IPS-NIHi11 (cell line): ENCODE measurements at places on chromosomes 16 and 17.
A peak's percentile ranks its signal among the peaks of the same experiment; 100 is the strongest.

GRCh38 chr17:57801044-57801711 lies 48.7 kb downstream of the MRPS23 start:
- DNase-seq, result no peak

DNA sequence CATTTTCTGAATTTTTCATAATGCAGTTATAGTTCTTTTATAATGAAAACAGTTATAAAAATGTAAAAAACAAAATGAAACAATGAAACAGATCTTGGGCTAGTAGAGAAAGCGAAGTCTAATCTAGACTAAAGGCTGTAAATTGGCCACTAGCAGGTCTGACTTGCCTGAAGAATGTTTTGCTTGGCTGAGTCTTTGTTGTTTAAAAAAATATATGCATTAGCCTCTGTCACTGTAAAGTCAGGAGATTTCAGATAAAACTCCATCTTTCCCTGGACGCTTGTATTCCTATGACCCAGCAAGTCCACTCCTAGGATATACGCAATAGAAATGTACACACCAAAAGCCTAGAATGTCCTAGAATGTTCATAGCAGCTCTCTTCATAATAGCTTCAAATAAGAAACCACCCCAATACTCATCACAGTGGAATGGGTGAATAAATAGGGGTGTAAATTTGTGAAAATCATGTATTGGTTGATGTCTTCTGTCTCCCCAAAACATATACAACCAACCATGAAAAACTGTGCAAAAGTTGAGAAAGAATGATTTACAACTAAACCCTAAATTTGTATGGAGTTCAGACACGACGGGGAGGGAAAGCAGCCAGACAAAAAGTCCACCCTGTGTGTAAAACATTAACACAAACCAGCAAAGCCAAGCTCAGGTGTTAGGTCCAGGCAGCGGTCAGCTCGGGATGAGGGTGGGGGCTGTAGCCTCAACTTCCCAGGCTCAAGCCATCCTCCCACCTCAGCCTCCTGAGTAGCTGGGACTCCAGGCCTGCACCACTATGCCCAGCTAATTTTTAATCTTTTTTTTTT lies 37.7 kb upstream of the MEAK7 start:
- DNase-seq, result no peak

DNA sequence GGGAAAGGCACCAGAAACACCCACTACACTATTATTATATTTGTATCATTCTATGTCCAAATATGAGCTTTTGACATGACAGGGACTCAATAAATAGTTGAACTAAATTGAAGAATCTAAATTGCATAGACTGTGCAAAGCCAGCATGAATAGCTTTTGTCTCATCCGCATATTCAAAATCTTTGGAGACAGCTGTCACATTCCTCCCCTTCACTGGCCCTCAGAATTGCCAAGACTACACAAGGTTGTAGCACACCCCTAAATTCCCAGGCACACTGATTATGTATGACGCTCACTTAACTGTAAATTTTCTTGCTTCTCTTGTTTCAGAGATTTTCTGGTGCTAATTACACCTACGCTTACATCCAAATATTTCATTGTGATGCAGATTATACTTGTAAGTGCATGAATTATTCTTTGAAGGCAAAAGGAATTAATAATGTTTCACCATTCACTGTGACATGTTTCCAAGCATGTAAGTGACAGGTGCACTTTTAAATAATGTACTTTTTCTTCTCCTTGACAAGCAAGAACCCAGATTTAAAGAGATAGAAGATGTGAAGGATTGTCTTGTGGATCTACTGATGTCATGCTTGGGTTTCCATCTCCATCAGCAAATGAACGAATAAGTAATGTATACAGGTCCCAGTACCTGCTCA lies 47.5 kb downstream of the CA10 start:
- DNase-seq, result no peak

DNA sequence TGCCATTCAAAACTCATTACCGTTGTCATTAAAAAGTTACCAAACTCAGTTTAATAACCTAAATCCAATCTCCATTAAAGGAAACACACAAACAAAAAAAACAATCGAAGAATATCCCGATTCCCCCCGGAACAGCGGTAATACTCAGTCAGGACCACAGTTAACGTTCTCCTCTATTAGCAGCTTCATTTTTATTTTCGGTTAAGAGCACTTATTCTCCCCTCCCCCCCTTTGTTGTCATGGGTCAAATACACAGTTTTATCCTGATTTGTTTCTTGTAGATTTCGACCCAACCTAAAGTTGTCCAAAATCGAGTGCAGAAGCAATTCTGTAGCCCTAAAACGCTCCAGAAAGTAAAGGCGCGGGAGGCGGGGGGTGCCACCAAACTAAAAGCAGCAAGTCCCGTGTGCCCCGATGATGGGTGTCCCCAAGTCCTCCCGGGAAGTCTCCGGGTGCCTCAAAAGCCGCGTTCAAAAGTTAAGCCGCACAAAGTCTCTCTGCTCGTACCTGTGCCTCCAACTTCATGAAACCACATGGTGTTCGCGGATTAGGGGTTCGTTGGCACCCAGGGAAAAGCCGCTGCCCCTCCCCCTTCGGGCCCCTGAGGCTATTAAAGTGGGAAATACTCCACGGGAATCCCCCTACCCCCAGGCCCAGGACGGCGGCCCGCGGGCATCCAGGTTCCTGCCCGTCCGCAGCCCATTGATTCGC lies 996 bp downstream of the SUMO2 start:
- no peak for DNase-seq

DNA sequence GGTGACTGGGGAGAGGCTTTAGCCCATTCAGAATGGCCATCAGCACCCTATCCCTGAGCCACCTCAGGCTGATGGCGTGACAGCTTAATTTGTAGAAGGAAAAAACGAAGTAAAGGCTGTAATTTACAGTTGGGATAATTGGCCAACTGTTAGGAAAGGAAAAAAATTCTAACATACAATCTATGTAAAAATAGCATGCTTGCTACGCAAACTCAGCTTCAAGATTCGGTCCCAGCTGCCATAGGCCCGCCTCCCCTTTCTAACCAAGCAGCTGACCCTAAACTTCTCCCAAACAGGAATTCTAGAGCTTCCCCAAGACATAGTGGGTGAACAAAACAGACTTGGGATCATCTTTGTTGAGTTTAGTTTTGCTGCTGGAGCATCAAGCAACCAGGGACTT lies 4.9 kb downstream of the SEZ6 start:
- DNase-seq, result no peak

DNA sequence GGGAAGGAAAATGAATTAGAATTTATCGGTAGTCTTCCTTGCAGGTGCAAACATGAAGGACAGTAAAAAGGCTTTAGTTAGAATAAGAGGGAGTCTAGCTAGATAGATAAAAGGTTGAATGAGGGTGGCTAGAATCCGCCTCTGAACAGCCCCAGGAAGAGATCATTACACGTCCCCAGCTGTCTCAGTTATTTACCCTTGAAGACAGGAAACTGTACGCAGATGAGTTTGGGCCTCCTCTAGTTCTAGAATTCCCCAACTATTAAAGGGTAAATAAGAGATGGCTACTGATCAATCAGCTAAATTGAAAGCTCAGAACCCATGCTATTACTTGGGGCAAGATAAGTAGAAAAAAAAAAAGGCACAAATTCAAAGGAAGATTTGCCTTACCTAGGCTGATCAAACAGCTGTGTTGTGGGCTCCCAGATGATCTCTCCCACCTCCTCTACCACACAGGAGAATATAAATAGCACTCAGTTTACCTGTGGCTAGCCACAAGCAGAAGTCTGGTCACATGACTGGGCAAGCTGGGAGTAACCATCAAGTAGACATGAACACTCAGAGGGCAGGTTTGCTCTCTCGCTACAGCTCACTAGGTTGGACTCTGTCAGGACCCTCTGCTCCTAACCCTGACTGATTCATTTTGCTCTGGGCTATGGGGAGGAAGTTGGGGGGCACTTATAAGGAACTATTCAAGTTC lies 17.0 kb downstream of the FAM117A start:
- DNase-seq, result no peak

GRCh38 chr16:47043200-47043599 lies 69.7 kb upstream of the DNAJA2 start:
- DNase-seq, result no peak

- no peak for DNase-seq
Observed at GRCh38 chr17:45656527-45657181, 127.5 kb upstream of the CRHR1 start.

GRCh38 chr16:50629334-50629733 lies 51.8 kb downstream of the SNX20 start:
- DNase-seq, result no peak

DNA sequence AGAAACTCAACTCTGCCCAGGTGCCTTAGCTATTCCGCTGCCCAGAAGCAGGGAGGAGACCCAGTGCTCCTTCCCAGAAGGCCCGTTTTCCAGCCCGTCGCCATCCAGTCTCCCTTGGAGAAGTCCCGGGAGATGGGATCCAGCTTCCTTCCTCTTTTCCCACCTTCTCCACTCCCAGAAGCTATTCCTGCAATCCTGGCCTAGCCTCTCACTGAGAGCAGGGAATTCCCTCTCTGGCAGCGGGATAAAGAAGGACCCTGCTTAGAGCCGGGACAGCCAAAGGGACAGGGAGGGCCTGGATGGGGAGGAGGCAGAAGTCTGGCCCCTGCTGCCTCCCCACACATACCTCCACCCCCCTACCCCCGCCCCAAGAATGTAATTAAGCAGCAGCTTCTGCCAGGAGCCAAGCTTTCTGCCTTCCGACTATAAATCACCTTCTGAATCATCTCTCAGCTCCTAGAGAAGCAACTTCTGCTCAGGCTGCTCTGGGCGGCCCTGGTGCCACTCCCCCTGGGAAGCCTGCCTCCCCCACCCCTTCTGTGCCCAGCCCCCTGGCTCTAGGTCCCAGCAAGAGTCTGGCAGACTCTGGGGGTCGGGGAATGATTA lies 6.4 kb downstream of the WNT3 start:
- no peak for DNase-seq

DNA sequence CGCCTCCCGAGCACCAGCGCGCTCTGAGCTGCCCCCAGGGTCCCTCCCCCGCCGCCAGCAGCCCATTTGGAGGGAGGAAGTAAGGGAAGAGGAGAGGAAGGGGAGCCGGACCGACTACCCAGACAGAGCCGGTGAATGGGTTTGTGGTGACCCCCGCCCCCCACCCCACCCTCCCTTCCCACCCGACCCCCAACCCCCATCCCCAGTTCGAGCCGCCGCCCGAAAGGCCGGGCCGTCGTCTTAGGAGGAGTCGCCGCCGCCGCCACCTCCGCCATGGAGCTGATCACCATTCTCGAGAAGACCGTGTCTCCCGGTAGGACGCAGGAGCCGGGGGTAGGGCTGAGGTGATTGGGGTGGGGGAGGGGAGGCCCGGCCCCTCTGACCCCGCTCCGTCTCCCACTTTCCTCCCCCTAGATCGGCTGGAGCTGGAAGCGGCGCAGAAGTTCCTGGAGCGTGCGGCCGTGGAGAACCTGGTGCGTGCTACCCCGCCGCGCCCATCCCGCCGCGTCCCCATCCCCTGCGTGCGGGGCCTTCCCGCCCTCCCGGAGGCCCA lies 329 bp downstream of the KPNB1 start:
- no peak for DNase-seq

DNA sequence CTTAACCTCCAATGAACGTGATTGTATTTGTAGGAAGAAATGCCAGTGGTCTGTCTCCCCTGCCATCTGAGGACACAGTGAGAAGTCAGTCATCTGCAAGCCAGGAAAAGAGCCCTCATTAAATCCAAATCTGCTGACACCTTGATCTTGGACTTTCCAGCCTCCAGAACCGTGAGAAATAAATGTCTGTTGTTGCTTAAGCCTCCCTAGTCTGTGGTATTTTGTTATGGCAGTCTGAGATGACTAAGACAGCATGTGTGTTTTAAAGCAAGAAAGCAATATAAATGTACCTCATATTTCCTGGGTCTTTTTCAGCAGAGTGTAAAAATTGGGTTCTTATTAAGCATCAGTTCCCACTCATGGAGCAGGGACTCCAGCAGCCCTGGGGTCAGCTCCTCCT lies 177.9 kb upstream of the NLRP1 start:
- DNase-seq, result no peak

GRCh38 chr17:74431568-74432423 lies at the start of gene GPRC5C:
Gene GPRC5C (plus strand): TSS chr17:74432088. CDS start chr17:74439777, 7,689 bp downstream.
- peak; percentile 89 for DNase-seq

DNA sequence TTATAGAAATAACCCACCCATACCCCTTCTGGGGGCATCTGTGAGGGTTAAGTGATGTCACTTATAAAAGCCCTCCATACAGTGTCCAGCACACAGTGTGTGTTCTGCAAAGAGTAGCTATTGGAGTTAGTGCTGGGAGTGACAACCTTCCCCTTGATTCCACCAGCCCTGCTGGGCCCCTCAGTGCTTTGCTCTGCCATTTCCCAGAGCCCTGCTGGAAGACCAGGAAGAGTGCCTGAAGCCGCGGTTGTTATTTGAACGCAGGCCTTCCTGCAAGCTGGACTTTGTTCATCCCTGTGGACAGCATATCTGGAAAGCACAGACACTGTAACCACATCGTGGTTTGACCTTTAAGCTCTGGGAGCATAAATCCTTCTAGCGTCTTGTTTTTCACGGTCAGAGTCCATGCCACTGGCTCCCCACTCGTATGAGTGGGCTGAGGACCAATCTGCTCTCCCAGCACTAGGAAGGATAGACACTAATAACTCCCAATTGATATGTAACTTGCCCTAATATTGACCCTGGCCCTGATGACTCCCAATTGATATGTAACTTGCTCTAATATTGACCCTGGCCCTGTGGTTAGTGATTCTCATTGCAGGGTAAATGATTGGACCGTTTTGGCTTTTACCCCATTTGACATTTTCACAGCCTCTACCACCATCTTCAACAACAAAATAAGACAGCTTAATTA lies 297.1 kb upstream of the MAF start:
- no peak for DNase-seq

DNA sequence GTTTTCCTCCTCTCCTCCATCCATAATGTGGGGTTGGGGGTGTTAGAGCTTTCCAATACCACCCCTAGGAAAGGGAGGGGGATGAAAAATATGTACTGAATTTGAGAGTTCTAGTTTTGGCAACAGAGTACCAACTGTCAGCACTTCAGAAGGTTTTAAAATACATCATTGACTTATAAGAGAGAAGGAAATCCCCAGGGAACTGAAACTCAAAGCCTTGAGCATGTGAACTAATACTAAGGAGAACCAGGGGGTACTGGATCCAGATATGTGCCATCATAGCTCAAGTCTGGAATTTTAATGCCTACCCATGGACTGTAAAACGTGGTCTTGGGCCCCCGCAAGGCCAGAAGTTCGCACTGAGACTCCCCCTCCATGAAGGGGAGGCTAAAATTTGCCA lies 15.8 kb downstream of the CACNG5 start:
- DNase-seq, result no peak

- DNase-seq, result no peak
Observed at GRCh38 chr17:60224064-60224463, 74.3 kb downstream of the CA4 start.

- DNase-seq, result no peak
Observed at GRCh38 chr17:4375039-4375748, 8.7 kb upstream of the UBE2G1 start.

DNA sequence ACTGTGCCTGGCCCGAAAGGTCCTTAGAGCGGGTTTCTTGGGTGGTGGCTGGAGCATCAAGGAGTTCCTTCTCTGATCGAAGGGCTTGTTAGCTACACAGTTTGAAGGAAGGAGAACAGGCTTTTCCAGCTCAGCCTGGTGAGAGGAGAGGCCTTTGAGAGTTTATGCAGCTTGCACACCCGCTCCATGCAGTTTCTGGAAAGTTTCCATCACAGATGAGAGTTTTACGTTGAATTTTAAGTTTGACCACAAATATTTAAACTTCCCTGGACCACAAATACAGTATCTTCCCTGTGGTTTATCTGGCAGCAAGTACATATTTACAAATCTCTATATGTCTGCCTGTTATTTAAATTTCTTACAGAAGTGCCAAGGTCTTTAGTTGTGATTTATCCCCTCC lies 56.8 kb downstream of the HIC1 start:
- no peak for DNase-seq

- no peak for DNase-seq
Observed at GRCh38 chr17:17151962-17152361, 54.2 kb downstream of the PLD6 start.

- DNase-seq, result no peak
Observed at GRCh38 chr17:78226055-78226758, 5.2 kb upstream of the TMEM235 start.
